ENCODE measurements at places on chromosomes 3 and 15.

DNA sequence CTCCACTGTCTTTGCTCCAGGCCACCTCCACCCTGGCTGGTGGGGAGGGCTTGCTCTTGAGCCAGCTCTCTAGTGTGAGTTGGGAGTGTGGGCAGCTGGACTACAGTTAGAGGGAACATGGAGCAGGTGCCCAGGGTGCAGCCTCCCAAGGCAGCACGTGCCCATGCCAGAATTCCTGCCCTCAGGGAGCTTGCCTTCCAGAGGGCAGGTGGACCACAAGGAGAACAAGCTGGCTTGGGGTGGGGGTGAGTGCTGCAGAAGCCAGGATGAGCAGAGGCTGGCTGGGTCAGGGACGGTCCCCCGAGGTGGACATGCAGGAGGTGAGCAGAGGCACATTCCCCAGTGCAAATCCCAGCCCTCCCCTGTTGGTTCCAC is 89.5 kb downstream of the VGLL4 start:
- DNase-seq: no peak

- no peak for DNase-seq
These were observed 8.2 kb downstream of the SLC27A2 start for GRCh38 chr15:50190166-50190570.

DNA sequence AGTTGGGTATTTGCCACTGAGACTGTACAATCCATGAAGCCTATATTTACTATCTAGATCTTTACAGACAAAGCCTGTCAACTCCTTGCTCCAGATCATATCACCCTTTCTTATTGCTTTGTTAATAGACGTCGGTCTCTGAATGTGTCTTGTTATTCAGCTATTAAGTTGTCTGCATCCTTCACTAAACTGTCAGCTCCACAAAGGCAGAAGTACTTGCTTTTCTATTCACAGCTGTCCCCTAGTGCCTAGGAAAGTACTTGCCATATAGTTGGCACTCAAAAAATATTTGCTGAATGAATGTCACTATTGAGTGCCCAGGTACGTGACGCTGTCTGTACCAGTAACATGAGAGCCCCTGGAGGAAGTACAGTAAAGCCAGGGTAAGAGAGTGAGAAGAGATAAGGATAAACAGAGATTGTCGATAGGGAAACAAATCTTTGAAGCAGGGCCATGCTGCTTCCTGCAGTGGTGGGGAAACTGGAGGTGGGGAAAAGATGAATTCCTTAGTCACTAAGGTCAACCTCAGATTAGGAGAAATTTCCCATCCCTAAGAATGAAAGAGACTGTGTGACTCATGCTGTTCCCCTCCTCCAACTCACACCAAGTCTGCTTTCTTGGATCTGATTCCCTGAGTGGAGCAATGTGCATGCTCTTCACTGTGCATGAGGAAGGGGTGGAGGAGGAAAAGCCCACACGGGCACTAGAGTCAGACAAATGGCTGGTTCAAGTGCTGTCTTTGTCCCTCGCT is 36.3 kb downstream of the PRICKLE2 start:
- DNase-seq: peak; percentile 86

GRCh38 chr15:62275831-62276230 is 110.7 kb upstream of the C2CD4B start:
- DNase-seq: no peak

DNA sequence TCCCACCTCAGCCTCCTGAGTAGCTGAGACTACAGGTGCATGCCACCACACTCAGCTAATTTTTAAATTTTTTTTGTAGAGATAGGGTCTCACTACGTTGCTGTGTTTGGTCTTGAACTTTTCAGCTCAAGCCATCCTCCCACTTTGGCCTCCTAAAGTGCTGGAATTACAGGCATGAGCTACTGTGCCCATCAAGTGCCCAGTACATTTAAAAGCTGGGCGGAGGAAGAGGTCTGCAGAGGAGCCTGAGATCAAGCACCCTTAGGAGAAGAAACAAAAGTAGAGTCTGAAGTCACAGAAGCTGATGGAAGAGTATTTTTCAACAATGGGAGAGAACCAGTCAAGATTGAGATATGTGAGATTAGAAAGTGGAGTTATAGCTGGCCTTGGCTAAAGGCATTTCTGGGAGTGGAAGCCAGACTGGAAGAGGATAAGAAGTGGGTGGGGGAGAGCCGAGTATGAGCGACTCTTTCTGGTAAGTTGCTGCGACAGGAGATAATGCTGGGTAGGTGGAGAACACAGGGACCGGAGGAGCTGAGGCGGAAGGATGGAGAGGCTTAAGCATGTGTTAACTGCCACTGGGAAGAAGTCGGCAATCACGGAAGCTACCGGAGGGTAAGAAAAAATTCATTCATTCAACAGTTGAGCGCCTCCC is 782 bp upstream of the IREB2 start:
- DNase-seq: peak; percentile 4

DNA sequence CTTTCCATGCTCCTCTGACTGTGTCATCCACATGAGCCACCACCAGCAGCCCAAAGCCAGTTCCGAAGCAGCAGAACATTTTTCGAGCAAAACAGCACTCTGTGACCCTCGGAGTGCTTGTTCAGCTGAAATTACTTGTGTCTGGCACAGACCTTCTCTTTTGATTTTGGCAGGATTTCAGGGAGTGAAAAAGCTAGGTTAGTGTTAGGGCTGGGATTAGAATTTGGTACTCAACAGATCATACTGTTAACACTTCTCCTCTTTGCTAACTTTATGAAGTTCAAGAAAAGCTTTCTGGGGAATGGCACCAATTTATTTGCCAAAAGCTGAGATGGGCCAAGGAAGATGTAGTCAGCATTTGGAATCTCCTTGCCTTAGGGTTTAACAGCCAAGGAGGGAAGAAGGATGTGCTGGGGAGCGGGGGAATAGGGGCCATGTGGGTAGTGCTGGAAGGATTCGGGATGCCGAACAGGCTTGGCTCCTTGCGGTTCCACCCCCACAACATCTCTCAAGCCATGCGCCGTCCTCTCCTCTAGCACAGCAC is 55.1 kb upstream of the TRA2B start:
- no peak for DNase-seq

DNA sequence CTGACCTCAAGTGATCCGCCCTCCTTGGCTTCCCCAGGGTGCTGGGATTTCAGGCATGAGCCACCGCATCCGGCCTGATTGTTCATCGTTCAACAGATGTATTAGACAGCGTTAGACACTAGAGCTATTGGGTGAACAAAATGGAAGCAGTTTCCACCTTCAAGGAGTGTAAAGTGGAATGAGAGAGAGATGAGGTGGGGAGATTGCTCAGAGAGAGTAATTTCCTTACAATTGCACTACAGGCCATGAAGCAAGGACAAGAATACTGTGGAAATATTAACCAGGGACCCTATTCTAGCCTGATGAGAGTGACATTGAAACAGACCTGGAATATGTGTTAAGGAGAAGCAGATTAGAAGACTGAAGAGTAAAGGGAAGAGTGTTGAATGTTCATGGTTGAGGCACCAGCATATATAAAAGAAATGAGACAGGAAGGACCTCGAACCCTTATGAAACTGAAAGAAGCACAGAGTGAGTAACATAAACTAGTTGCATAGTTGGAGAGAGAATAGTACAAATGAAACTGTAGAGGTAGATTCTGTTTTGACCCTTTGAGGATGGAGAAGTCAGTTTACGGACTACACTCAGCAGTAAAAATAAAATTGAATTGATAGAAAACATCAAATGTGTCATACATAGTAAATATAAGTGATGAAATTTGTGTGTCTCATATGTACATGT is 7.2 kb downstream of the RTF1 start:
- DNase-seq: no peak

DNA sequence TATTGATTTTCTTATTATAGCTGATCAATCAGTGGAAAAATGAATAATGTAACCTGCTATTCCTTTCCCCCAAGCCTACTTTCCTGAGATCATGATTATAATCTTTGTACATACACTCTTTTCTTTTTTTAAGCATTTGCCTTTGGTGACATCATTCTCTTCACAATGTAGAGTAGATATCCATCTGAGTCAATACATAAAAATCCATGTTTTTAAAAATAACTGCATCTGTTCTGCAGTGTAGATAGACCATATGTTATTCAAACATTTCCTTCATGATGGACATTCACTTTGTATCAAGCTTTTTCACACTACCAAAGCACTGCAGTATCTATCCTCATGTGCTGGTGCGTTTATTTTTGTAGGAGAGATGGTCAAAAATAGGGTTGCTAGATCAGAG is 211.1 kb downstream of the PTPRG start:
- peak; percentile 26 for DNase-seq

Data from astrocyte of the spinal cord (primary cell).